ENCODE measurements at places on chromosomes 7 and 10. TPM values are rescaled to one million over a fixed set of nuclear protein-coding genes. Genes with fewer than 3 reads are reported as not detected.

- DNase-seq = peak; percentile 23
- H3K27me3 ChIP-seq = no peaks in the 10 kb centered on the region
- H3K36me3 ChIP-seq = no peaks in the 10 kb centered on the region
- peak overlapping the region; percentile 33 for H3K27ac ChIP-seq
These were observed 179.0 kb downstream of the PTEN start for GRCh38 chr10:88042160-88043100.

DNA sequence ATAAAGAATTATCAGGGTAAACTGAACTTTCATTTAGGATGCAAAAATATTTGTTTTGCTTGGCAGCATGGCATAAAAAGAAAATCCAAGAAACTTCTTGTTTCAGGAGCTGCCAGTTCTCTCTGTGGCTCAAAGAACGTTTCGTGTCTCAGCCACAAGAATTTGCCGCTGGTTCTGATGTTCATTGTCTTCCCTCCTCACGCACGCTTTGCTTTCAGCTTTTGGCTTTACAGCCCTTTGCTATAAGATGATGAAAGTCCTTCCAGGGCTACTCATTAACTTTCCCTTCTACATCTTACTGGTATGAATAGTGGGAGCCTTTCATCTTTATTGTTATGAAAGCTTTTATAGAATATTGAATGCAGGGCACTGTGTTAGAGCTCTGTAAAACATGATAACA, 124.7 kb downstream of the BICC1 start:
- no peaks in the 10 kb centered on the region for H3K4me1 ChIP-seq
- H3K4me3 ChIP-seq = no peak overlapping the region
- no peaks in the 10 kb centered on the region for H3K27me3 ChIP-seq
- no peak overlapping the region for H3K27ac ChIP-seq
- DNase-seq = no peak
- no peaks in the 10 kb centered on the region for H3K36me3 ChIP-seq

PRPS1L1 gene
- not detected for total RNA-seq

PARG gene
- 47.5 TPM for total RNA-seq
